Bladder microvascular endothelial cell (primary cell): ENCODE measurements at places on chromosomes 12 and 14. TPM values are rescaled to one million over a fixed set of nuclear protein-coding genes. Genes with fewer than 3 reads are reported as not detected.

Gene MRPL42
- total RNA-seq = 31.7 and 71.1 TPM in 2 replicates

Gene BIN2
- total RNA-seq = not detected in 2 replicates

Gene CISTR
- total RNA-seq = not detected in 2 replicates

Gene MIP
- total RNA-seq = 0.38 TPM in 1 of 2 replicates, not detected in the other

Gene OAS1
- 7.1 and 31.3 TPM in 2 replicates for total RNA-seq

Gene SLCO1C1
- total RNA-seq = not detected in 2 replicates

Gene SMIM41
- total RNA-seq = under 0.01 and 0.13 TPM in 2 replicates

Gene PTCSC3
- total RNA-seq = not detected in 2 replicates

Gene PCED1B
- 0.06 and 0.32 TPM in 2 replicates for total RNA-seq

Gene EID3
- total RNA-seq = 5.0 and 17.6 TPM in 2 replicates

Gene ACOT6
- total RNA-seq = not detected in 2 replicates
